ENCODE measurements at places on chromosomes 1 and 21.

DNA sequence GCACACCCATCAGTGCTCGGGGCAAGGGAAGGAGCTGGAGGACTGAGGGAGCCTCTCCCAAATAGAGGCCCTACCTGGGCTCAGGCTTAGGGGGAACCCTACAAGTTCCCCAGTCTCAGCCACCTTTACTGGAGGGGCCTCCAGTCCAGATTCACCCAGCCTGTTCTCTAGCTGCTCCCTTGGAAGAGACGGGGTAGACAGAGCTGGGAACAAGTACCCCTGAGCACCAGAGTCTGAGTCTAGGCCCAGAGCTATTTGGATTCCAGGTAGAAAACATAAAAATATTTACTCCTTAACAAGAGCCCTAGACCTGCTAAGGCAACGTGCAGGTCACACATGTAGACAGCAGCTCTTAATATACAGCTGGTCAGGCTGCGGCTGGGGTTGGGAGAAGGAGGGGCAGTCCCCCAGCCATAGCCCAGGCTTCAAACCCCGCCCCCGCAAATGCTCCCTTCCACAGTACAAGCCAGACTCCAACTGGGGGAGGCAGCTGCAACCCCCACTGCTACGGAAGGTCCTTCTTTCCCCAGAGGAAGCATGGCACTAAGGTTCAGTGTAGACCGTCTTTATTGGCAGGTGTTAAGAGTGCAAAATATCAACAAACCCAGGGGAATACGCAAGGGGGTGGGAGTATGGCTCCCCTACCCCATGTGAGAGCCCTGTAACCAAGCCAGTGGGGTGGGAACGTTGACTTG lies 8.0 kb downstream of the TENT5B start:
- DNase-seq = no peak

DNA sequence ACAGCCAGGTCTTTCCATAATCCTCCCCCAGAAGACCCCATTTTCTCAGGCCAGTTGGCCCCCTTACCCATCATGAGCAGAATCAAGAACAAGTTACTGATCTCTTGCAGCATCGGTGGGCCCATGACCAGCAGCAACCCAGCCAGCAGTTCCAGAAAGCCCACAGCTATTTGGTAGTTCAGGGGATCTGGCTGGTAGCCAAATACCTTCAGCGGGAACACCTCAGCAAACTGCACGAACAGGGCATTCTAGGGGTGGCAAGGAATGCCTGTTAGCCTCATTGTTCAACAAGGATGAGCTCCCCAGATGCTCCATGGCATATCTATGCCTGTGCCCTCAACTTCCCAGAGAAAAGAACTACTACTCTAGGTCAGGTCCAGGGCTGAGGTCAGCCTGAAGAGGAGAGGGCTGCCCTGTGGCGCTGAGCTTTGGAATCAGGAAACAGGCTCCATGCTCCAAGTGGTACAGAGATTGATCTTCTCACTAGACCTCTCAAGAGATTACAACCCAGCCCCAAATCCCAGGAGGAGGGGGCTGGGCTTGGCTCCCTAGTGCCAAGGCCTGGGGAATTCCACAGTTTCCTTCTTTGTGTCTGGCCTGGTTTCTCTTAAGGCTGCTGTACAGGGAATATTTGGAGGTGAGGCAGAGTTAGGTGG lies 1.3 kb downstream of the TMEM35B start:
- no peak for DNase-seq

DNA sequence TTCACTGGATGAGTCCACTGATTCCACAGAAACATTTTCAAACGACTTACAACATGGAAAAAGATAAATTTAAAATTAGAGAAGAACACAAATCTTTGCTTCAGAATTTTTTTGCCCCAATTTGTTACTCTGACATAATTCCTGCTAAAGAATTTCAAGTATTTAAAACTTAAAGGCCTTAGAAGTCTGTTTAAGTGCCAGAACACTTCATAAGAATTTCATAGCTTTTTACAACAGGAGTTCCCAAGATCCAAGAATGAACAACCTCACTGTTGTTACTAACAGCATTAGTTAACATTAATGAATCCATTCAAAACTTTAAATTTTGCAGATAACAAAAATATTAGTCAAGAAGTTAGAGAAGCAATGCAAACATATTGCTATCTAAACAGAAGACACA lies 31.7 kb downstream of the ARHGAP29 start:
- DNase-seq = no peak

DNA sequence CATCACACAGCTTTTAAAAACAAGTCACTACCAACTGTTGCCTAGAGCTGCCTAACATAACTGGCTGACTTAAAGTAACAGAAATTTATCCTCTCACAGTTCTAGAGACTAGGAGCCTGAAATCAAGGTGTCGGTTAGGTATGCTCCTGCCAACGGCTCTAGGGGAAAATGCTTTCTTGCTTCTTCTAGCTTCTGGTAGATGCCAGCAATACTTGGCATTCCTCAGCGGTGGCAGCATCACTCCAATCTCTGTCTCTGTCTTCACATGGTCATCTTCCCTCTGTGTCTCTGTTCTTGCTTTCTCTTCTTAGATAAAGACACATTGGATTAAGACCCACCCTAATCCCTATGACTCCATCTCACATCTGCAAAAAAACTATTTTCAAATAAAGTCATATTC lies 51.5 kb downstream of the DMRTA2 start:
- DNase-seq = no peak

GRCh38 chr1:43255438-43256210 lies 14.2 kb upstream of the TMEM125 start:
- DNase-seq = no peak

- no peak for DNase-seq
Measured at GRCh38 chr1:172969611-172970010, 81.1 kb downstream of the TNFSF18 start.

GRCh38 chr1:53127546-53127945 lies 14.9 kb downstream of the SLC1A7 start:
- DNase-seq = no peak

- DNase-seq = no peak
Measured at GRCh38 chr1:85295006-85295431, 18.6 kb upstream of the BCL10 start.

DNA sequence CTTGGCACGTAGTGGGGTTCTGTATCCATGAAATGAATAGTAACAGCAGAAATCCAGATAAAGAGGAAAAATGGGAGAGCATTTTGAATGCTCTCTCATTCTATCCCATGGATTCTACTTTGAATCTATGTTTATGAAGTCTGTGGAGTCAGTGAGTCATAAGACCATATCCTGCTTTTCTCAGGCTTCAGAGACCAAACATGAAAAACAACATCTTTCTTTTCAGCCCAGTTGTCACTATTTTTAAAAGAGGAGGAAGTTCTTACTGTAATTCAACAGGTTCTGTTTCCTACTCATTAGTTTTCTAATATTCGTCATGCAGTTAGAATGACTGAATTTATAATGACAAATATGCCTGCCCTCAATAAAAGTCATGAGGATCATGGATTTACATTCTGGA lies 39.4 kb upstream of the CD55 start:
- no peak for DNase-seq

DNA sequence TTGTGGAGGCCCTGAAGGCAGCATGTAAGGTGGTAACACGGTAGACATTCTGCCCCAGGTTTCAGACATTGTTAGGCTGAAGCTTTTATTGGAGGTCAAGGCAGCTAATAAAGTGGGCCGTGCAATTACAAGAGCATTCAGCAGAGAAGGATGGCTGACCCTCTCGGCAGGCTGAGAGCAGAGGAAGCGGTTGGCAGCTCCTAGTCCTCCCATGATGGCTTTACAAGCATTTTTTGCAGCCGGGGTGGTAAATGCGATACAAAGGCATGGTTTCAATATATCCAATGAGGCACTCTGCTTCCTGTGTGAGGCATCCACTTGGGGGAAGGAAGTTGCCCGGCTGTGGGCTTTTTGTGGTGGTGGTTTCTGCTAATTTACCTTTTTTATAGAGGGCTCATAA lies 14.6 kb downstream of the KIF26B start:
- no peak for DNase-seq
